DMS 273 treated with DMSO at 0.1 percent for 48 hours (cell line): ENCODE measurements at places on chromosomes 3 and 15.

GRCh38 chr3:165359005-165359404, 162.8 kb upstream of the SLITRK3 start:
- no peak for DNase-seq

- no peak for DNase-seq
These were observed 510.2 kb downstream of the NTRK3 start for GRCh38 chr15:87746333-87746732.

DNA sequence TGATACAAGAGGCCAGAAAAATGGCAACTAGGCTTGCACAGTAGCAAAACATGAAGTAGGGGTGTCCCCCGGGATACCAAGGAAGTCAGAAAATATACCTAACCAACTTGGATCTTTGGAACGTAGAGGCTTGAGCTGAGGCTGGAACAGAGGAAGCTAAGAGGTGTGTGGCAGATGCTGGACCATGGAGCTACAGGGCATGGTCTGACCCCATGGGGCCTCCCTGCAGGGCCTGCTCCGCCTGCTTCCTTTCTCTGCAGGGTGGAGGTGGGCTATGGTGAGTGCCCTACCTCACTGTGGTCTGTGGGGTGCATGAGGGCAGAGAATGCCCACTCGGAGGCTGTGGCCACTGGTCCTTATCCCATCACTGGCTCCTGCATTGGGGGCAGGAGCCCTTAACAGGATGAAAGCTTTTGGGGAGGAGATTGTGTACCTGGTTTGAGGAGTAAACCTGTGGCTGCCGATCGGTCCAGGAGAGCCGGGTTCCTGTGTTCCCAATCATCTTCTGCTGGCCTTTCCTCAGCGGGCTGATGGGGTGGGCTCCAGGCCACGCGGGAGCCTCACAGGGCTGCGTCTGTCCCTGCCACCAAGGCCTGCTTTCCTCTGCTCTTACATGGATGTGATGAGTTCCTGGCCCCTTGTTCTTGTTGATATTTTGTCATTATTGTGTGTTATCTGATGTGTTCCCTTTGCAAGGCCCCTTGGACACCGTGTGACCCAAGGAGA, 96.8 kb downstream of the OCA2 start:
- DNase-seq = no peak

GRCh38 chr3:117910820-117911521, 1123.7 kb downstream of the IGSF11 start:
- no peak for DNase-seq

DNA sequence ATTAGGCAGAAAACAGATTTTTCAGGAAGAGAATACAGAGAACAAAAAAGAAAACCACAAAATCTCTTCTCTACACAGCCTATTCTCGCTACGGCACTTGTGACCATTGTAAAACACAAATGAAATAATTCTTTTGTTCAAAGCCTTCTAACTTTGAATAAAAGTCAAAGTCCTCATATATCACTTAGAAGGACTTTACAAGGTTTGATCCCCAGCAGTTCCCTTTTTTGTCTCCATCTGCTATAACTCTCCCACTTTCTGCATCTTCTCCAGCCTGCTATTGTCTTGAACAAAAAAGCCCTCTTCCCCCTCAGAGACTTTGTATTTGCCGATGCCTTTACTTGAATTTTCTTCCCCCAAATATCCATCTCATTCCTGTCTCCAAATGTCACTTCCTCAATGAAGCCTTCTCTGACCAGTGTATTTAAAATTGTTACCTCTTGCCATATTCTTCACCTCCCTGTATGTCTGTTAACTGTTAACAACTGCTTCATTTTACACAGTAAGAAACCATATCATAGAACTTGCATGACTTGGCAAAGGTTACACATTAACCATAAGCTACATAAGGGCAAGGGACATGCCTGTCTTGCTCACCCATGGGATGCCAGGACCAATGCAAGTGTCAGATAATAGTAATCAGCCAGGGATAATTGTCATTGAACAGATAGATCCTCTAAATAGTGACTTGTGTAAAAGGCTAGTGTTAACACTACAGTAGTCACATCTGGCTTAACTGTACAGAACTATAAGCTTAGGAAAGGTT, 122.4 kb downstream of the CBLB start:
- no peak for DNase-seq
